ENCODE measurements at places on chromosomes 2 and 18.

- no peak for DNase-seq
Measured at GRCh38 chr2:232211743-232212686, 166.5 kb upstream of the ALPP start.

- DNase-seq, result no peak
Measured at GRCh38 chr18:14943486-14943885, 195.5 kb downstream of the ANKRD30B start.

- DNase-seq, result no peak
Measured at GRCh38 chr2:120283649-120284048, 31.0 kb downstream of the RALB start.

GRCh38 chr18:5302606-5303005 is 7.1 kb upstream of the ZBTB14 start:
- no peak for DNase-seq

DNA sequence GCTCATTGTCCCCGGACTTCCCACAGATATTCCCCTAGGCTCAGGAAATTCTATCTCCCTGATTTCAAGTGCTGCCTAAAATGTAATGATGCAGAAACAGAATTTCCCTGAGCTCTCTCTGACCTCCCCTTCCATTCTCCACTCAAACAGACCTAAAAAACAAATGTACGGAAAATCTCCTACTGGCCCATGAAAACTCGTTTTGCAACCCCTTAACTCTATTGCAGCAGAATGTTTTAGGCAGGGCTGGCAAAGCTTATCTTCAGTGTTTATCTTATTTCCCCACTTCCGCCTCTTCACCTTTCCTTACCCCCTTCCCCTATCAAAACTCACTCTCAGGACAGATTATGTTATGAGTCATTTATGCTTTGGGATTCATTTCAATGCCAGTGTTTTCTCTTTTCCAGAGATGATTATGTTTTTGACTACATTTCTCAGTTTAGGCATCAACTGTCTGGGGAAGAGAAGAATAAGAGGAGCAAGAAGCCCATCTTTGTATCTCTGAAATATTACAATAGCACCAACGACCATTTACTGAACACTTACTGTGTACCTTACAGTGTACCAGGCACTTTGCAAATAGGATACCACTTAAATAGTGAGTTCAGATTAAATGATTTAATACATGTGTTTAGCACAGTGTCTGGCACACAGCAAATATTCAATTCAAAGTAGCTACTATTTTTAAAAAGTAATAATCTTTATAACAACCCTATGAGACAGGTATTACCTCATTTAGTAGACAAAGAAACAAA is 53.9 kb upstream of the STPG4 start:
- no peak for DNase-seq

GRCh38 chr2:20157193-20157891 is 67.6 kb downstream of the SDC1 start:
- no peak for DNase-seq

GRCh38 chr18:6776188-6776587 is 46.7 kb downstream of the ARHGAP28 start:
- no peak for DNase-seq

- peak; percentile 60 for DNase-seq
Measured at GRCh38 chr2:200862532-200863000, 1.9 kb downstream of the CLK1 start.

DNA sequence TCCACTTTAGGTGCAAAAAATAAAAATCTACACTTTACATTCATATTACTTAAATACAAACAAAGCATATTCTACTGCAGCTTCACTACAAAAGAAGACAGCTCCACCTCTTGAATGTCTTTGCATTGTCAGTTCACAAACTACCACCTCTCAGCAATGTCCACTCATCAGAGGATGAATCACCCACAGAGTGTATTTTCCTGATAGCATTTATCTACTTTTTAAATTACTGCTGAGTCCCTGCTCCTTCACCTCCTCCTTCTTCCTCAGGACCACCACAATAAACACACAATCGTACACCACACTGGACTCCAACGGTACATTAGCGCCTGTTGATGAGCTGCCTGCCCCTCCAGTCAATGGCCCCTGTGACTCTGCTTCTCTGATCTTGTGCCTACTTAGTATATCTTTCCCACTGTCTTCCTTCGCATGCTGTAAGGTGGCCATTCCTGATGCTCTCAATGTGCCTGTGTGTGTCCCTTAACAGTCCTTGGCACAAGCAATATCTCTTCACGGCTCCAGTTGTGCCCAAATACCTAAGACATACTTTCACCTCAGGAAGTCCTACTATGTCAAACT is 120.9 kb downstream of the DHRS9 start:
- DNase-seq, result no peak

DNA sequence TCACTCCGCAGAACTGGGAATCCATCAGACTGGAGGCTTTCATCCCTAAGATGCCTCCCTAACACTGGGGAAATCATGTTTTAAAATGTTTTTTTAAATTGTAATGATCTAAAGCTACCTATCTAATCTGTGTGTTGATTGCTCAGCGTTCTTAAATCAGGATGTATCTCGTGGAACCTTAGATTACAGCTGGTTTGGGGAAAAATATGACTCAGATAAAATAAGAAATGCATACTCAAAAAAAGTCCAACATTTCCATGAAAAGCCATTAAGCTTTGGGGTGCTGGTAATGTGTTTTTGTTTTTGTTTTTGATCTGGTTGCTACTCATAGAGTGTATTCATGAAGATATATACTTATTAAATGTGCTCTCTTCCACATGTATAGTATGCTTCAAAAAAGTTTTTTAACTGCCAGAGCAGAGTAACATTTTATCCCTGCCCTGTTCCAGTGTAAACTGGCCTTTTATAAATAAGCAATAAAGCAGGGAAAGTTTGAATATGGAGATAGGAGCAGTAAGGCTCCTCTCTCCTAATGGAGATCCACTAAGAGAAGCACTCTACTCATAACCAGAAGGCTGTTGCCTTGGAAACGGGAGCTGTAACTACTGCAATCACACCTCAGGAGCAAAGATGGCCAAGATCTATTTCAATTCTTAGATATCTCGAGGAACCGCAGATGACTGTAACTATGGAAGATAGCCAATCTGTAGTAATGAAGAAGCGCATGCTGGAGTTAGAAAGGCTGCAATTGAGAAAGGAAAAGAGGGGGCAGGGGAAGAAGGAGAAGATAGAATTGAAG is 41.6 kb downstream of the ANKRD44 start:
- DNase-seq, result no peak

DNA sequence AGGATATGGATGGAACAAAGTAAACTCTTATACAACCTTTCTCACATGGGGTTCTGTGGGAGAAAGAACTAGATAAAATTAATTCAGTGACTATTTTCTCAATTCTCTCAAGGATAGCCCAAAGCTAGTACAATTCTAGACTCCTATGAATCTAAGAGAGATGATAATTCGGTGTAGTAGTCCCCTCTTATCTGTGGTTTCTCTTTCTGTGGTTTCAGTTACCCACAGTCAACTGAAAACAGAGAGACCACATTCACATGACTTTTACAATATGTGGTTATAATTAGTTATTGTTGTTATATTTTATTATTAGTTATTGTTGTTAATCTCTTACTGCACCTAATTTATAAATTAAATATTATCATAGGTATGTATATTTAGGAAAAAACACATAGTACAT is 53.5 kb upstream of the C2orf15 start:
- no peak for DNase-seq

GRCh38 chr2:54456612-54457322 is 640 bp downstream of the SPTBN1 start:
- no peak for DNase-seq

DNA sequence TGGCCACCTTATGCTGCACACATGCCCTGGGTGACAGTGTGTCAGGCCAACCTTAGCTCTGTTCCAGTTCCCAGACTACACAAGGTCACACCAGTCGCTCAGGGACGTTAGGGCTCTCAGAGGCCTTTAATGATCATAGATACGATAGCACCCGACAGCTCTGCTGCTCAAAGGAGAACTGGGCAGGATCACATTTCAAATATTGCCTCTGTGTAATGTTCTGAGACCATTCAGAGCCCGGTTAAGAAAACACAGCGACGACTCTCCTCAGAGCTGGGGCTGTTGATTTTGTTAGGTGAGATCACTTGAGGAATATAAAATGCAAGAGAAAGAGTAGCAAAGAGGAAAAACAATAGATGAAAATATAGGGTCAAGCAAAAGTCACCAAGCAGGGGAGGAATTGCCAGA is 166.6 kb upstream of the TANK start:
- no peak for DNase-seq

GRCh38 chr2:178275600-178275999 is 81.3 kb downstream of the OSBPL6 start:
- DNase-seq, result no peak

DNA sequence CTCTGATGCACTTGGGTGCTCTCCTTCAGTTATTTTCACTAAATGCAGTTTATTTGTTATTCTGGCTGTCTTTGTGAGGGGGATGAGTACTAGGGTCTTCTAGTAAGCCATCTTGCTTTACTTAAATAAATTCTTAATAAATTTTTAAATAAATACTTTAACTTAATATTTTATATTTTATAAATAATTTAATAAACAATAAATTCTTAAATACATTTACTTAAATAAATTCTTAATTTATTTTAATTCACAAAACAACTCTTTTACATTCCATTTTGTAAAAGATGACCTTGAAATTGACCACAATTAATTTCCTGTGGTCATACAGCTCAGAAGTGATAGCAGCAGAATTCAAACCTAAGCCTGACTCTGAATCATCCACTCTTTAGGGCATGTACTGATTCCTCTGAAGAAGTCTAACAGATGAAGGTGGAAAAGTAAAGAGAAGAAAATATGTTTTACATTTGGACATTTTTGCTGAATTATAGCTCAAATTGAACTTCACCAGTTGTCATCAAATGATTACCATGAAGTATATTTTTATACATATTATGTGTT is 28.8 kb downstream of the MYL1 start:
- no peak for DNase-seq

DNA sequence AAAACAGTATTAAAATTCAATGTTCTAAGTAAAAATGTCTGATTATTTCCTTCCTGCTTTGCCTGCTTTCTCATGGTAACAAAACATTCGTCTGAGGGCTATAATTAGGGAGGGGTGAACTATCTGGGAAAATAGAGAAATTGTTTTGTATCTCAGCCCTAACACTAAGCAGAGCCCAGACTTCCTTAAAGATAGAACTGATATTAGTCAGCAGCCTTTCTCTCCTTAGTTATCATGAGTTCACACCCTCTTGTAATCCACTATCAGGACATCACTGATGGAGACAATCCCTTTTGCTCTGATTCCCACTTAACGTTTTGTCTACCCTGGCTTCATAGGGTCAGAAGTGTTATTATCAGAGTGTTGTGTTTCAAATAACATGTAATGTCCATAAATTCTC is 701.1 kb upstream of the ZEB2 start:
- DNase-seq, result no peak

DNA sequence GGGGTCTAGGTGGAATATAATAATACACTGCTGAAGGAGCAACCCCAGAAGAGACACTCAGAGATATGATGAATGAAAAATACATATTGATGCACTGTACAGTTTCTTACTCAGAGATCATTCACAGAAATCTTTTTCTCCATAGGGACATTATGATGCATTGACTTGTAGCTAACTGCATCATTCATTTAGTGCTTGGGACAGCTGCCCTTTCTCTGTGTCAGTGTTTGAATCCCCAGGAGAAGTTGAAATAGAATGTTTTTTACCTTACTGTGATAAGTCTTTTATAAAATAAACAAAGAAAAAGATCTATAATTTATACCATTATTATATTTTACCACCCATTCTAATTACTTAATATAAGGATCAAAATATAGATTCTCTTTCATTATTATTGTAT is 91.7 kb upstream of the DSEL start:
- no peak for DNase-seq

GRCh38 chr2:29105375-29105774 is 9.8 kb upstream of the CLIP4 start:
- no peak for DNase-seq

DNA sequence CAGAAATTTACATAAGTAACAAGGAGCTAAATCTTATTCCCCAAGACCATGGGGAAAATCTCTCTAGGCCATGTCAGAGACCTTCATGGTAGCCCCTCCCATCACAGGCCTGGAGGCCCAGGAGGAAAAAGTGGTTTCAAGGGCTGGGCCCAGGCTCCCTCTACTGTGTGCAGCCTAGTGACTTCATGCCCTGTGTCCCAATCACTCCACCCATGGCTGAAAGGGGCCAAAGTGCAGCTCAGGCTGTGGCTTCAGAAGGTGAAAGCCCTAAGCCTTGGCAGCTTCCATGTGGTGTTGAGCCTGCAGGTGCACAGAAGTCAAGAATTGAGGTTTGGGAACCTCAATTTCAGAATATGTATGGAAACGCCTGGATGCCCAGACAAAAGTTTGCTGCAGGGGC is 1612.7 kb upstream of the SLC39A10 start:
- DNase-seq, result no peak

Measured in CD4-positive, alpha-beta T cell treated with Interferon gamma for 1 hour (primary cell).